ENCODE measurements at places on chromosomes 13 and 19. TPM values are rescaled to one million over a fixed set of nuclear protein-coding genes. Genes with fewer than 3 reads are reported as not detected.

The PTGIR gene
- total RNA-seq: not detected

The BSPH1 gene
- not detected for total RNA-seq

The RPS5 gene
- total RNA-seq: 2,111 TPM

The NCR1 gene
- total RNA-seq: 0.78 TPM

The F7 gene
- total RNA-seq: 0.24 TPM

The PLPPR3 gene
- total RNA-seq: 81.1 TPM

The ICAM4 gene
- 1.0 TPM for total RNA-seq

The HIF3A gene
- total RNA-seq: 70.5 TPM

The RXFP2 gene
- not detected for total RNA-seq

The RBM26 gene
- total RNA-seq: 69.3 TPM

The ERCC5 gene
- total RNA-seq: 33.0 TPM

The PRRG2 gene
- total RNA-seq: 10.5 TPM

The RGS9BP gene
- total RNA-seq: 0.83 TPM

The NHLRC3 gene
- total RNA-seq: 15.6 TPM

The SYCN gene
- not detected for total RNA-seq

The SYNE4 gene
- total RNA-seq: 24.1 TPM

The URAD gene
- not detected for total RNA-seq

The PODNL1 gene
- total RNA-seq: not detected

The MEIOSIN gene
- total RNA-seq: 0.28 TPM

The RFPL4A gene
- total RNA-seq: not detected

The MICU2 gene
- total RNA-seq: 122 TPM

The IFI30 gene
- total RNA-seq: 17.1 TPM

Measured in GM23338 (cell line).